ENCODE measurements at places on chromosomes 3 and 15.

DNA sequence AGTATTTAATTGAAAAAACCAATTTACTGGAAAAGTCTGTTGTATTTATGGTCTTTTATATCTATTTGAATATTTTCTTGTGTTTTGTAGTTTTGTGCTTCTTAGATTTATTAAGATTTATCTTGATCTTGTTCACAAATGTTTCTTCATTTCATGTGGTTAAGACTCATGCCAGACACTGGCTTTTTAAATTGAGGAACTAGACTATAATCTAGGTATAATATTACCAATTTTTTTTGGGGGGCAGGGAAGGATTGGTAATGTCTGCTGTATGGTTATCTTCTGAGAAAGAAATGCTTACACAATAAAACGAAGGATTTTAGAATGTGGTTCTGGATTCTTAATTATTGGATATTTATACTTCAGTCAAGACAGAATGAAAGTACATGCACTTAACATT lies 24.9 kb downstream of the AP4E1 start:
- no peak for DNase-seq

- DNase-seq: no peak
Observed at GRCh38 chr15:62922514-62922913, 120.0 kb upstream of the TPM1 start.

DNA sequence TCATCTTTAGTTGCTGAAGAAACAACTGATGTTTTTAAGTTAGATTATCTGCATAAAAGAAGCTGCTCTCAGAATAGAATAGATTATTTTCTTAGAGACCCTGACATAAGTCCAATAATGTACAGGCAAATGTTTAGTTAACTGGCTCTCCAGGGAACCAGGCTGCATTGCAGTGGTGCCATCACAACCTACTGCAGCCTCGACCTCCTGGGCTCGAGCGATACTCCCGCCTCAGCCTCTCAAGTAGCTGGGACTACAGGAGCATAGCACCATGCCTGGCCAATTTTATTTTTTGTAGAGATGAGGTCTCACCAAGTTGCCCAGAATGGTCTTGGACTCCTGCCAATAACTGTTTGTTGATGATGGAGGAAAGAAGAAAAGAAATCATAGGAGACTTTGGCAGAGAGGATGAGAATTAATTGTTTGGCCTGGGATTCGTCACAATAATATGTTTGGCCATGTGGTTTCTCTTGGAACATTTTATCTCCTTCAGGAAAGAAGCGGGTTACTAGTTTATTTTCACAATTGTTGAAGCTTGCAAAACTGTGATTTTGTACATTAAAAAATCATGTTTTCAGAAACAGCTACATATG lies 429.2 kb downstream of the CADM2 start:
- DNase-seq: no peak

GRCh38 chr3:78052746-78053145 lies 1012.8 kb downstream of the ROBO2 start:
- DNase-seq: no peak

DNA sequence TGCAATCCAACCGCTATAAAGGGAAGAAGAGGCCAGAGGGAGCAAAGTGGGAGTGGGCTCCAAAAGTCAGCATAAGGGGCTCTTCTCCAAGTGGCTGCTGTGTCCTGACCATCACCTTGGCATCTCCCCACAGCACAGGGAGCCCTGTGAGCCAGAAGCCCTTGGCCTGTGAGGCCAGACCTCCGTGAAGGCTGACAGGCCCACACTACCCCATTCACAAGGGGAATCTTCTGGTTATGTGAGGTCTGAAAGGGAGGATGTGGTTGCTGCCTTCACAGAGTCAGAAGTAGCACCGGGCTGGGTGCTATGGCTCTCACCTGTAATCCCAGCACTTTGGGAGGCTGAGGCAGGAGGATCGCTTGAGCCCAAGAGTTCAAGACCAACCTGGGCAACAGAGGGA lies 2.6 kb upstream of the ULK3 start:
- no peak for DNase-seq

DNA sequence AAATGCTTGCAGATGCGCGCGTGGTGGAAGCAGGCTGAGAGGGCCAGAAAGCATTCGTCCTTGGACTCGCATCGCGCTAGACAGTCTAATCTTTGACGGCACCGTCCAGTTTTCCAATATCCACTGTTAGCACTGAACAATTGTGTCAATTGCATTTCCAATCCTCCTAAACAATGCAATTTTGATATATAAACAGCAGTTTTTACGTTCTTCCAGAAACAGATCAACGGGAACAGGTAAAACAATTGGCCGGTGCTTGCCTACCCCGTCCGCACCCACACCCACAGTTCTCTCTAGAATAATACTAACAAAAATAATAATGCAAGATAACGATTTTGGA lies 17.2 kb downstream of the CPN2 start:
- DNase-seq: no peak

- DNase-seq: no peak
Observed at GRCh38 chr3:133535971-133536881, 37.3 kb upstream of the CDV3 start.

GRCh38 chr3:188343894-188344293 lies 189.9 kb downstream of the LPP start:
- DNase-seq: no peak

GRCh38 chr15:40981186-40981585 lies 27.9 kb downstream of the CHAC1 start:
- no peak for DNase-seq

GRCh38 chr15:92095693-92096092 lies 242.2 kb downstream of the SLCO3A1 start:
- no peak for DNase-seq

- no peak for DNase-seq
Observed at GRCh38 chr3:115161168-115161834, 14.2 kb upstream of the ZBTB20 start.

GRCh38 chr15:89030311-89030710 lies 57.9 kb upstream of the ABHD2 start:
- no peak for DNase-seq

DNA sequence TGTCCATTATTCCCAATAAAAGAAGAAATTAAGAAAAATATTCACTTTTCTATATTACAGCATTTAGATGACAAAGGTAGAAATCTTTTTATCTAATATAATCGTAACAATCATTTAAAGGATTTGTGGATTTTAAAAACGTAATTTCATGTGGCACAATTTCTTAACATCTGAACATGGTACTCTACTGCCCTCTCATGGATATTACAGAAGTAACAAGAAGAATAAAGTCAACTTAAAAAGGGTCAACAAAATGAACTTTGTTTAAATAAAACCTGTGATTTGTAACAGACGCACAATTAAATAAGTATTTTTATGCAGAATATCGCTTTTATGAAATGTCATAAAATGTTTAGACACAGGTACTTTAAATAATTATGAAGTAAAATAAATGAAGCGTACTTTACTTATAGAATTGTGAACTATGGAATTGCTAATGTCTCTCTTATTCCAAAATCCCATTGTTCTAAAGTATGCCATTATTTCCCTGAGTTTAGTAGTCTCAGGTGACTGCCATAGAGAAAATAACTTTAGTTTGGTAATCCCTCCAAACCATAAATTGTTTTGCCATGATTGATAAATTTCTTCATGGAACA lies 366.8 kb upstream of the ZNF385D start:
- no peak for DNase-seq

DNA sequence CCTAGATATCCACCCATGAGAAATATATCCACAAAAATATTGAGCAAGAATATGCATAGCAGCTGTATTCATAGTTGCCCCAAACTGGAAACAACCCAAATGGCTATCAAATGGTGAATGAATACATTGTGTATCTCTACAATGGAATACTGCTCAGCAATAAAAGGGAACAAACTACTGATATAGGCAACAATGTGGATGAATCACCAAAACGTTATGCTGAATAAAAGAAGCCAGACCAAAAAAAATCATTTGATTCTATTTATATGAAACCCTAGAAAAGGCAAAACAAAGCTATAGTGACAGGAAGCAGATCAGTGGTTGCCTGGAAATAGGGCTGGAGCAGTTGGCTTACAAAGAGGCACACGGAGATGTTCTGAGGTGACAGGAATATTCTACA lies 15.5 kb upstream of the CMTM7 start:
- DNase-seq: no peak

- DNase-seq: no peak
Observed at GRCh38 chr15:39786447-39787056, 3.9 kb upstream of the FSIP1 start.

DNA sequence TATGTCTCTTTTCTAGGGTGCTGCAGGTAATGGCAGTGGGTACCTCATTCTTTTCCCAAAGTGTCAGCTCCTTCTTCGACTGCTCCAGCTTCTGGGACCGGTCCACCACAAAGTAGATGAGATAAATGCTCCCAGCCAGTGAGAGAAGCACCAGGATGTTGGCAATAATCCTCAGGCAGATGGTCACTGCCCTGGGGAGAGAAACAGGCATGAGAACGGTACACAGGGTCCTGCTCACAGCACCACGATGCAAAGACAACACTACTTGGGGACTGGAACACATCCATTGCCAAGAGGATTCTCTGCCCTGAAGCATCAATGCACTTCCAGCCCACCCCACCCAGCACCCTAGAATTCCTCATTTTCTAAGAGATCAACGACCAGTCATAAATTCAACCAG lies 22.4 kb downstream of the TMC3 start:
- no peak for DNase-seq

GRCh38 chr3:134059035-134059601 lies 29.4 kb upstream of the SLCO2A1 start:
- no peak for DNase-seq

DNA sequence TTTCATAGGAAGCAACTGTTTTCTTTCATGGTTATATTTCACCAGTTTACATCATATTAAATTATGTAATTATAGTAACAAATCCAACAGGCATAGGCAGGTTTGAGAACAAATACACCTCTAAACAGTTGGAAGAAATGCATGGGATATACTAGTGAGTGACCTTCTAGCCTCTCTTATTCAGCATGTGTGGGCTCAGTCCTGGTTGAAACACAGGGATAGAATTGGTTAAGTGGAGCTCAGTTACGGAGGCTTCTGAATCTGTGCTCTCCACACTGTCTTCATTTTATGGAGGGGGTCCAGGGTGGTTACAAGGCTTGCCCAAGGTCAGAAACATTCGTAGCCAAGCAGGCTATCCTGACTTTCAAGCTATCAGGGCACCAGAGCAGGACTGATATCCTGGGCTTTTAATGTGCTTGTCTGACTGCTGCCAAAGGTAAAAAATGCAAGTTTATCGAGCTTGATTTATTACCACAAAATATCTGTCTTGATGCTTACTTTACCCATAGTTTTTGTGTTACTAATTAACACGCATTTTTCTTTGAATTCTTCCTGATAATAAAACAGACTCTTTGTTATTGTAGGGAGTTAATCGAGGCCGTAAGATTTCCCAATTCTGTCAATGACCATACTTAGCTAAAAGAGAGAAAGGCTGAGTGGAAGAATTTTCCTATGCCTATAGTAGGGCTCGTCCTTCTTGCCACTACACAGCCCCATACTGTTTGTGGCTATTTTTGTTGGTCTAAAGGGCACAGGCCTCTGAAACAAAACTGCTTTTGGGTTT lies 89.6 kb downstream of the FILIP1L start:
- DNase-seq: no peak

GRCh38 chr15:66071160-66071920 lies 182.2 kb downstream of the MEGF11 start:
- no peak for DNase-seq

- DNase-seq: no peak
Observed at GRCh38 chr15:84823282-84823878, 6.2 kb downstream of the ALPK3 start.

GRCh38 chr3:9638155-9638554 lies 11.2 kb upstream of the MTMR14 start:
- no peak for DNase-seq

DNA sequence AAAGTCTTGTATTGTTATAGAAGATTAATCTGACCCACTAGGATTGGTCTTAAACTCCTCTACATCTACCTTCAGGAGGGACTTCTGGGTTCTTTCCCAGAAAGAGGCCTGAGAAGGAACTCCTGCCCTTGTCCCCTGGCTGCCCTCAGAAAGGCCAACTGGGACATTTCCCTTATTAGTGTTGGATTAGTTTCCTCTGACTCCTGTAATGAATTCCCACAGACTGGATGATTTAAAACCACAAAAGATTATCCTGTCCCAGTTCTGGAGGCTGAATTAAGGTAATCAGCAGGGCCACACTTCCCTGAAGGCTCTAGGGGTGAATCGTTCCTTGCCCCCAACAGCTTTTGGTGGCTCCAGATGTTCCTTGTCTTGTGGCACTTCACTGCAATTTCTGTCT lies 102.8 kb upstream of the NMNAT3 start:
- no peak for DNase-seq

- DNase-seq: no peak
Observed at GRCh38 chr3:63069806-63070475, 194.7 kb upstream of the CADPS start.

- no peak for DNase-seq
Observed at GRCh38 chr15:27214032-27214431, 243.1 kb downstream of the GABRG3 start.

DNA sequence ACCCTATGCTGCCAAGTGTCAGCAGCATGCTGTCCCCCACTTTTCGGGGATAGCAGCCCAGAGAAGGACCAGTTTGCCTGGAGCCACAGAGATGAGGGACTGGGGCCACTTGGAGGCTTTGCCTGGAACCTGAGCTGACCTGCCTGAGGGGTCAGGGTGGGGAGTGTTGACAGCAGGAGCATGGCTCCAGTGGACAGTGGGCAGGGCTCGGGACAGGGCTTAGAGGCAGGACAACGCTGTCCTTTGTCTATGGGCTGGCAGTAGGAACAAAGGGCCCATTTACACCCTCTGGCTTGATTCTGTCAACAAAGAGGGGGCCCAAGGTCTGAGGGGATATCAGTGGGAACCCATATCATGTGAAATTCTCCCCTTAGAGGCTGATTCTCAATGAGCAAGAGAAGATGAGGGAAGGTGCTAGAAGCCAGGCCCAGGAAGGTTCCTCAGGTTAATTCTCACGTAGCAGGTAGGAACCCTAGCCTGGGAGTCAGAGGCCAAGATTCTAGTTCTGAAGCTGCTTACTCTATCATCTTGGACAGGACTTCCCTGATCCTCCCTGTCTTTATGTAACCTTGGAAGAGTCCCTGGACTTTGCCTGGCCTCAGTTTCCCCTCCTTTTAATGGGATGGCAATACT lies 29.7 kb upstream of the HHATL start:
- no peak for DNase-seq

DNA sequence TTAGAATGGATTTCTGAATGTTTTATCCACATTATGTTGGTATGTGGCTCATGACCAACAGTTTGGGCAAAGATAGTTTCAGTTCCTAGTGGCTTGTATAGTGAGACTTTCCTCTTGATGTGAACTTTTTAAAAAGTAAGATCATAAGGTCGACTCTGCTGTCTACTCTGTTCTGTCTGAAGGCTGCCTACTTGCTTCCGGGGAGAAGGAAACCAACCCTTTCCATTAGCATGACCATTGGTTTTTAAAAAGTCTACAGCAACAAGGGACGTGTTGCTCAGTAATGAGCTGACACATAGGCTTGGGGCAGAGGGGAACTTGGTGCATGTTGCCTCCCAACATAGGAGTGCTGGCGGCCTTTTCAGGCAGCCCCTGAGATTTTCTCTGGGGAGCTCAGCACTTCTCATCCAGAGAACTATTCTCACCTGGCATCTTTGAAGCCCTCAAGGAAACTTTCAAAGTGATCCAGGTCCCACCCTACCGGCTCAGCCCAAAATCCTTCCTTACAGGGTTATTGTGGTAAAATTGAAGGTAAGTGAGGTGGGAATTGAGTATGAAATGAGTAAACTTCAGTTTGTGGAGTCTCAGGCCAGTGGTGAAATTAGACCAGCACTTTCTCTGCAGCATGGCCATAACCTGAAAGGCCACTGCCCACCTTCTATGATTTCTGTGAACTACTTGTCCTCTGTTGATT lies 30.6 kb downstream of the PSMD6 start:
- no peak for DNase-seq

GRCh38 chr15:57158997-57159668 lies 217.2 kb upstream of the CGNL1 start:
- no peak for DNase-seq

GRCh38 chr3:139280027-139280671 lies 63.7 kb upstream of the MRPS22 start:
- DNase-seq: no peak

Data from NCI-H510A (cell line).